Thoracic aorta (tissue), 2 donors: ENCODE measurements at places on chromosomes 6 and 20.
A peak's percentile ranks its signal among the peaks of the same experiment; 100 is the strongest.

DNA sequence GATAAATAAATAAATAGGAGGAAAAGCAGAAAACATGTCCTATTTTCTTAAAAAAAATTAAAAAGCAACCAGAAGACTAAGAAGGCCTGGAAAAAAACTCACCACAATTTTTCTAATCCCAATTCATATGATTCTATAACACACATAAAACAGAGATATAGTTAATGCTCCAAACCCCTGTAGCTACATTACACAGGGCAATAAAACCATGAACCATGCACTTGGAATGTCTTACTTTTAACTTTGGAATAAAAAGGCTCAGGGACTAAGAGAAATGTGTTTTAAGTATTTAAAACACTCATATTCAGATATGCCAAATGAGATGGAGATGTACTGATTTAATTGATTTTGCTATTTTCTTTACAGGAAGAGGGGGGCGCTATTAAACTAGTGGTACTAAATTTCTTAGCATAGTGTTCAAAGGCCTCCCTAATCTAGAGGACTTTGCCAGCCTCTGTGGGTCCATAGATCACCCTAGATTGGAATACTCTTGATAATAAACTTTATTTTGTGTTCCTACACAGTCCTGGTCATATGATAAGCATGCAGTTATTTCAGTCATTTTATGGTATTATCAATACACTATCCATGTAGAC lies 30.3 kb upstream of the GCM1 start:
- DNase-seq, result no peak

DNA sequence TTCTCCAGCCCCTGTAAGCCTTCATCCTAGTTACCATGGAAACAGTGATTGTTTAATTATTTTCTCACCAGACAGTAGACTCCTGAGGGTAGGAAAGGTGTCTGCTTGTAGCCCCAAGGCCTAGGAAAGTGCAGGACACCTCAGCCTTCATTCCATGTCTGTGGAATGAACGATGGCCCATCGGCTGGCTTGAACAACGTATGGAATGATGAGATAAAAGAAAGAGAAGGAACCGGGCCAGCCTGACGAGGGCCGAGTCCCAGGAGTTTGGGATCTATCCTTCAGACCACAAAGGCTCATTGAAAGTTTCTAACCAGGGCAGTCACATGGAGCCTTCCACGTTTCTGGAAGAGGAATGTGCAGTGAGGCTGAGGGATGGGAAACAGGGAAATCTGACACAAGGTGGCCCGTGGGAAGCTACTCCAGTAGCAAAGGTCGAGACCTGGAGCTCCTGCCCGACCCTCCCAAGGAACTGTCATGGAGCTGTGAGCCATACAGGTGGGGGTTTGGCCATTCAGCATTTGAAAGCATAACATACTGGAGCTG lies 46.1 kb downstream of the PRDM1 start:
- DNase-seq, result no peak

DNA sequence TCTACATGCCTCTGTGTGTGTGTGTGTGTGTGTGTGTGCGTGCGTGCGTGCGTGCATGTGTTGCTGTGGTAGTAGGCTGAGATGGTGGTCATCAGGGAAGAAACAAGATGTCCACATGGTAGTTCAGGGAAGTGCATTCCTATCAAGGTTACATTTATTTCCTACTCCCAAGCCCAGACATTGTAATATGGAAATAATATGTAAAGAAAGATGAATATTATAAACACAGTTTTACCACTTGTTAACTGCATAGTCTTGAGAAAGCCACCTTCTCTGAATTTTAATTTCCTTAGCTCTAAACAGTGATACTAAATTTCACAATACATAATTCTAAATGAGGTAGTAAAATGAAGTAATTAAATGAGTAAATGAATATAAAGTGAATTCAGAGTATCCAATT lies 14.0 kb downstream of the MEI4 start:
- DNase-seq, result no peak

- no peak for DNase-seq
Observed at GRCh38 chr6:140427842-140428241, 1053.4 kb upstream of the CITED2 start.

DNA sequence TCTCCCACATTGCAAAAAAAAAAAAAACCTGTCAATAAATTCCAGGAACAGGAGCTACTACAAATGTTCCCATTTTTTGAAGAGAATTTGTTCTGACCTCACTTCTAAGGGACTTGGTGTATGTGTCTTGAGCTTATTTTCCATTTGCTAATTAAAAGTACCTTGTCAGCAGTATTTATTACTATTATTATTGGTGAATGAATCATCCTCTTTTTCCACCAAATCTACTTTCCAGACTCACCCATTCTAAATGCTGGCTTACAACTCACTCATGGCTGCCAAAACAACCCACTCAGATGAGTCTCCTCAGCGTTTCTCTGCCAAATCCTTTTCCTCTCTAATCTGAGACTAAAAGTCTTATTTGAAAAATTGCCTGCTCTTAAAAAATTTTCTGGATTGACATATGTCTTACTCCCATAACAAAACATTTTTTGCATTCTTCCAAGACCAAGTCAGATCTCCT lies 33.2 kb upstream of the TASP1 start:
- DNase-seq, result peak; percentile 17

DNA sequence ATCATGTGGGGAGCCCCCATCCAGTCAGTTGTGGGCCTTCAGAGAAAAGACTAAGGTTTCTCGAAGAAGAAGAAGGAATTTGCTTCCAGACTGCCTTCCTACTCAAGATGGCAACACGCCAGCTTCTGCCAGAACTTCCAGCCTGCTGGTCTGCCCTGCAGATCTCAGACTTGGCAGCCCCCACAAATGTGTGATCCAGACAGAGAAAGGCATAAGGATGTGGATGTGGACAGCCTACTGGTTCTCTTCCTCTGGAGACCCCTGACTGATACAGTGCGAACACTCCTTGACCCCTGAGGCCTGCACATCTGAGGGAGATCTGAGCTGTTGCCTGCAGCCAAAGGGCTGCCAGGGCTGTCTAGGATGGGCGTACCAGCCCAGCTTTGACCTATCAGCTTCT lies 8.6 kb downstream of the GABRR1 start:
- DNase-seq, result peak; percentile 21

GRCh38 chr20:49230021-49230420 lies 10.8 kb downstream of the DDX27 start:
- DNase-seq, result no peak

DNA sequence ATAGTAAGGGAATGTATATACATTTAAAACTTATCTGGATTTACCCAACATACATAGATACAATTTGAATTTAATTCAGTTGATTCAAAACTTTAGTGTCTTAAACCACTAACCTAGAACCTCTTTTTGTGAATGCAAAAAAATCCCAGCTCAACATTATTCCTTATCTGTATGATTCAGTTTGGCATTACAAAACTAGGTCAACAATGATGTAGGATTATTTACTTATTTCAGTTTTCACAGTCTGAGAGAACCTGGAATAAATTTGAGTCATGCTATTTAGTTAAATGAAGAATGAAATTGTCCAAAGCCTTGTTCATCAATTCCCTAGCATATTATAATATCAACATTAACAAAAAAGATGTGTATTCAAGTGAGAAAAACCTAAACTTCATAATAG lies 7.4 kb upstream of the PLCB1 start:
- DNase-seq, result no peak

DNA sequence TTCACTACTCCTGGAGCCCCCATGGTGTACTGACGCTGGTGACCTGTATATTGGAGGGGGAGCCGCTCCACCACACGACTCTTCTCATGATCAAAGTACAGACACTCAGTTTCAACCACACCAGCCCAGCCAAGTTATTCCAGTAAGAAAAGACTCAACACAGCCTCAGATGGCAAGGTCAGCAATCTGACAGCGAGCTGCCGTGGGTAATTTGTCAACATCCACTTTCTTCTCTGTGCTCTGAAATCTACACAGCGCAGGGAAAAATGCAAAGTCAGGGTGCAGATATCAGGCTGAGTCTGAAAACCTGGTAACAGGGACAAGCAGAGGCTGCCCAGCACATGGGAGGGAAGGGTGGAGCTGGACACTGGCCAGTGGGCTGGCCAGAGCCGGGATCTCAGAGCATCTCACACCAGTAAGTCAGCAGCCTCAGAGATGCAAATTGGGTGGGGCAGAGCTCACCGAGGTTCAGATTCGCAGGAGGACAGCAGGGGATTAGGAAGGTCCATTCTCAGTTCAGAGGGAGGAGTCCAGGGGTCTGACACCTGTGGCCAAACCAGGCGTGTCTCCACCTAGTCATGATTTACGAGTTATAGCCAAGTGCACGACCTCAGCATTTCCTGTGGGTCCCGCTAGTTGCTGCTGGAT lies 44.5 kb upstream of the RPS6KA2 start:
- DNase-seq, result no peak

GRCh38 chr6:26097268-26097875 lies 10.1 kb downstream of the HFE start:
- peak; percentile 20 for DNase-seq

DNA sequence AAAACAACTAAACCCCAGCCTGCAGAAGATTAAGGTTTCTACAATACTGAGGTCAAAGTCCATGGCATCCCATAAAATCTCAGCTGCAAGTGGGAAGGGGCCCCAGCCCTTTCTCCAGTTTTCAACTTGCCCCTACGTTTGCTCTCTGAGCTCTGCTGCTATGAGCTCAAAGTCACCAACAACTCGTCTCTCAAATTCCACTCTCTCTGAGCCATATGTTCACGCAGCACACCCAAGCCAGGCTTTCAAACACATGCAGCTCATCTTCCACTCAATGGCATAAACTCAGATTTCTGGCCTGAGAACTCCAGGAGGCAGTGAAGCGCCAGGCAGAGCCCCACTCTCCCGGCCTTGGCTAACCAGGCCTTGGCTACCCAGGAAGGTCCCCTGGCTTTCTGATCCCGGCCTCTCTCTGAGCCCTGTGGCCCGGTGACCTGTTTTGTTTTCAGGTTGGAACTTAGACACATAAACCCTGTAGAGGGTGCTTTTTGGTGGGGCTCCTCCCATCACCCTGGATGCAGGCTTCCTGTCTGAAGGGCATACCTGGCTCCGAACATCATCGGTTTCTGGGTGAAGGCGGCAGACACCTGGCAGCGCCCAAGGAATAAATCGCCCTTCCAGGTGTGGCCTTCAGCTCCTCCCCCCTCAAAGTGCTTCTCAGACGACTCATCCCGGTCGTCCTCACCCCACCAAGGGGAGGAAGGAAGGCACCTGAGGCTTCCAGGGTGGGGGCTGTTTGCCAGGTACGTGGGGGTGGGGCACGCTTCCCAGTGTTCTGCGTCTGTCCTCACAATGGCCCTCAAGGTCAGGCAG lies 12.4 kb downstream of the SLC22A23 start:
- DNase-seq, result no peak

DNA sequence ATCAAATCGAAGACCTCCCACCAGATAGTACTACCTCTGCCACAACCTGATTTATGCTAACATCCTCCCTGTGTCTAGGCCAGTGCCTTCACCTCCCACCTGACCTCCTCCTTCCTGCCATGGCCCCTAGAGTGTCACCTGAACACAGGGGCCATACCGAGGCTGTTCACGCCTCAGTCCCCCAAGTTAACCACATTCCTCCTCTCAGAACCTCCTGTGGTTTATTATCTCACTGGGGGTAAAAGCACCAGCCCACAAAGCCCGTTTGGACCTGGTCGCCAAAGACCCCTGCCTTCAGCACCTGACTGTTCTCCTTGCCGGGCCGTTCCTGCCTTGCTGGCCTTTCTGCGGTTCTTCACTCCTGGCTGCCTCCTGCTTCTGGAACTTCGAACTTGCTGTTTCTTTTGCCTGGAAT lies 13.7 kb downstream of the MAS1 start:
- DNase-seq, result no peak
